Frontal cortex (tissue), 4 donors: ENCODE measurements at places on chromosomes 7 and 10.

DNA sequence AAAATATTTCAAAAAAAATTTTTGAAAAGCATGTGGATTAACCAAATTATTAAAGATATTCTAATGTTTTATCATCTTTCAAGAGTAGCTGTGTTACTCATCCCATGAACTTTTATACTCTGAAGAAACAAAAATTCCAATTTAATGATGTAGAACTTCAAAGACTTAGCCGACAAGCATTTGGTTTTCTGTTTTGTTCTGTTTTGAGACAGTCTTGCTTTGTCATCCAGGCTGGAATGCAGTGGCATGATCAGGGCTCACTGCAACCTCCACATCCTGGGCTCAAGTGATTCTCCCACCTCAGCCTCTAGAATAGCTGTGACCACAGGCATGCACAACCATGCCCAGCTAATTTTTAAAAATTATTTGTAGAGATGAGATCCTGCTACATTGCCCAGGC lies 17.8 kb upstream of the LCOR start:
- no peak for DNase-seq

GRCh38 chr10:83023662-83024061 lies 1115.6 kb upstream of the GHITM start:
- no peak for DNase-seq

DNA sequence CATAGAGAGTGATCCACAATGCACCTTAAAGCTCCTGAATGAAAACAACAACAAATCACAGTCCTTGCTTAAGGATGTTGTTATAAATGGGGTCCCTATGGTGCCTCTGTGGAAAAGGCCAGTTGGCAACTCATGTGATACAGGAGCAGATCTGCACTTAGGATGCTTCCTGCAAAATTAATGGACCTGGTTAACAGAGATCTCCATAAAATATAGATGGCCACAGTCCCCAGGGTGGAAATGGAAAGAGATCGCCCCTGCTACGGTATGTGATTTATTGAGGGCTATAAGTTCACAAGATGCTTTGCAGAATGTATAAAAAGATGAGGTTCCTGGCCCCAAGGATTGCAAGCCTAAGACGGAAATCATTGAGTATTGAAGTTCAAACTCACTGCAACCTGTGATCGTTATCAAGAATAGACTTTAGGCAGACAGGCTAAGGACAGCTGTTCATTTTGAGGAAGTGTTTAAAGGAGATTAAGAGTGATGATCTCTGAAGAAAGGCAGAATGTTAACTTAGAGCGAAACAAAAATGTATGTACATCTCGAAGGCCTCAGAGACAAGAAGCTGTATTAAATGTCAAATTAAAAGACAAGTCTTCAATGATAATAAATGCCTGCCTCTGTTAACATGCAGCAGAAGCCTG lies 174.1 kb upstream of the PLPP4 start:
- DNase-seq = no peak

- no peak for DNase-seq
Observed at GRCh38 chr7:151683615-151684407, 164.1 kb upstream of the RHEB start.

DNA sequence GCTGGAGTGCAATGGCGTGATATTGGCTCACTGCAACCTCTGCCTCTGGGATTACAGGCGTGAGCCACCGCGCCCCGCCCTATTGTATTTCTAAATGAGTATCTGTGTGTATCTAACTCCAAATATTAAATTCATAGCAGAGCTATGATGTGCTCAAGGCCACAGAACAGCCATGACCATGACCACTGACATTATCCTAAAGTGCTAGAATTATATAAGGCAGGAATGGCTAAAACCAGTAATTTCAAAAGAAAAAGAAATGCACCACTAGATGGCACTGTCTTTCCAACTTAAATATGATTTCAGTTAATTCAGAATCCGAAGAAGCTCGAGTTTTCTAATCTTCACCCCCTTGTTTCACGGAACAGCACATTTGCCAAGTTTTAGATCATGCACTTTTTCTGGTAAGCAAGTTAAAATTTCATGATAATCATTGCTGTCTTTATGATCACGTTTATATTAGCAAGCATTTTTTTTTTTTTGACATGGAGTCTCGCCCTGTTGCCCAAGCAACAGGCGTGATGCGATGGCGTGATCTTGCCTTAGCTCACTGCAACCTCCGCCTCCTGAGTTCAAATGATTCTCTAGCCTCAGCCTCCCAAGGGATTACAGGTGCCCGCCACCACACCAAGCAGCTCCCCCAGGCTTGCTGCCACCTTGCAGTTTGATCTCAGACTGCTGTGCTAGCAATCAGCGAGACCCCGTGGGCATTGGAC lies 65.3 kb downstream of the OR13A1 start:
- DNase-seq = no peak

DNA sequence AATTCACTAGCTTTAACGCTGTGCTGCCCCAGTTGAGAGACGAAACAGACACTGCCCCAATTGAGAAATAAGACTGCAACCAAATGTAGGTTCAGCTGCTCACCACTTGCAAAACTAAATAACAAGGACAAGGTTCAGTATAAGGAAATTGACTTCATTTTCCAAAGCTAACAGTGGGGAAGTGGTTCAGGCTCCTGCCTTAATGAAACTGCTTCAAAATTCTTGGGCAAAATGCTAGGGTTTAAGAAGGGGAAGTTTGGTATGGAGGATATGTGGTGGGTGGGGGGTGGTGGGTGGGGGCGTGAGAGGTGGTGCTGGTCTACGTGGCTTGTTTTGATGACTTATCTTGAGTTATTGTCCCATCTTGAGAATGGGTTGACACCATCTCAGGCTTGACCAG lies 21.8 kb downstream of the MRPL32 start:
- no peak for DNase-seq

- DNase-seq = no peak
Observed at GRCh38 chr7:46393142-46393541, 472.1 kb upstream of the IGFBP3 start.

GRCh38 chr7:46572691-46573090 lies 651.6 kb upstream of the IGFBP3 start:
- no peak for DNase-seq

GRCh38 chr7:145909991-145910513 lies 206.5 kb upstream of the CNTNAP2 start:
- DNase-seq = no peak

GRCh38 chr10:27464993-27465392 lies 39.1 kb upstream of the RAB18 start:
- no peak for DNase-seq

DNA sequence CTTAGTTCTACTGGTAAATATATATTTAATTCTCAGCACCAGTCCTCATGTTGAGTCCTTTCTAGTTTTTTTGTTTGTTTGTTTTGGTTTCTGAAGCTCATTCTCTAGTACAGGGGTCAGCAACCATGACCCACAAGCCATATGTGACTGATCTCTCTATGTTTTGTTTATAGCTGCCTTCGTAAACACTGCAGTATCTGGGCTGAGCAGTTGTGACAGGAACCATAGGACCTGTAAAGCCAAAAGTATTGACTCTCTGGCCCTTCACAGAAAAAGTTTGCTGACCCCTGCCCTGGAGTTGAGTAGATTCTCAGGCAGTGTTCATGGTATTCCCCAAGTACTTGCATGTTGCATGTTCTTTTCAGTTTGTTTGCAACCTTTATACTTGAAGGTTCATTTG lies 20.8 kb downstream of the NET1 start:
- DNase-seq = no peak

- no peak for DNase-seq
Observed at GRCh38 chr7:15543256-15543655, 18.6 kb downstream of the AGMO start.

GRCh38 chr7:144830024-144830785 lies 5.6 kb downstream of the TPK1 start:
- DNase-seq = no peak

GRCh38 chr7:92717993-92718716 lies 118.2 kb downstream of the CDK6 start:
- peak; percentile 17 for DNase-seq

DNA sequence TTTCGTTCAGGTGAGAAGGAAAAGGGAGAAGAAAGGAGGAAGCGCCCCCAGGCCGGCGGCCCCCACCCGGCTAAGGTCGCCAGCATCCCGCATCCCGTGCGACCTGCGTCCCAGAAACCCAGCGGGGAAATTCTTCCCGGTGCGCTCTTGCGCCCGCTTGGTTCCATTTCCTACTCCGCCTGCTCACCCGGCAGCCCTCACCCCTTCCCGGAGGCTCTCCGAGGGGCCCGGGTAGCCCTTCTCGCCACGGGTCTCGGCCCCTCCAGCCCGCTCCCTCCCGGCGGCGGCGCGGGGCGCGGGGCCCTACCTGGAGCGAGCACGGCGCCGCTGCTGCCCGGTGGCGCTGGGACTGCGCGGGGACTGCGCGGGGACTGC lies at the start of gene PRKCQ:
PRKCQ (minus strand) TSS at position 373 of the 375 bp plus-strand sequence. CDS start 65,141 bp downstream, outside the sequence.
- no peak for DNase-seq

DNA sequence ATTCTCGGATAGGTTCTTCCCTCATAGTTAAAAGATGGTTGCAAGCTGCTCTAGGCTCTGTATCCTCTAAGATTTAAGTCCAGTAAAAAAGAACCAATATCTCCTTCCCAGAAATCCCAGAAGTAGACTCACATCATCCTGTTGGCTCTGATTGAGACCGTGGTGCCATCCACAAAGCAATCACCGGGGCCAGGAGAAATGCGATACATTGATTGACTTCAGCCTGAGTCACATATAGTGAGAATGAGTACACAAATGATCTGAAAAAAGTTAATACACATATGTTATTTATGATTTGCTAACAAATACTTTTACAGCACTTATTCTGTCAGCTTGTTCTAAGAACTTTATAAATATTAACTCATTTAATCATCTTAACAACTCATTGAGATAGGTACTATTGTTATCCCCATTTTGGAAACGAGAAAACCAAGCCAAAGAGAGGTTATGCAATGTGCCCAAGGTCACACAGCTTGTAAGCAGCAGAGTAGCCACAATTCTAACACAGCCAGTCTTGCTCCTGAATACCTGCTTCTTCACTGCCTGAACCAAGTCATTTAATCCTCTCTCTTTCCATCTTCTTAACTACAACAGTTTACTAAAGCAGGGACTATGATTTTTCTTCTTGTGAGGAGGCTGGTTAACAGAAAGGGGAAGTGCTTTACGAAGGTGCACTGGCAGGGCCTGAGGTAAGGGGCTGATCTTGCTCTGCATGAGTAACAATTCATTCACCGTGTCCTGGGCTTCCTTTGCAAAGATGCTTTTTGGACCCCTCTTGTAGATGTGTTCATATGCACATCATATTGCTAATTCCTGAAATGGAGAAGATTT lies 177.0 kb downstream of the REEP3 start:
- no peak for DNase-seq

- no peak for DNase-seq
Observed at GRCh38 chr10:78202386-78202785, 168.7 kb downstream of the RPS24 start.

- no peak for DNase-seq
Observed at GRCh38 chr10:12488626-12489025, 139.3 kb downstream of the CAMK1D start.

- no peak for DNase-seq
Observed at GRCh38 chr10:1037098-1037497, 11.4 kb upstream of the IDI2 start.

GRCh38 chr7:75814407-75814947 lies 871 bp upstream of the CCL24 start:
- DNase-seq = no peak

DNA sequence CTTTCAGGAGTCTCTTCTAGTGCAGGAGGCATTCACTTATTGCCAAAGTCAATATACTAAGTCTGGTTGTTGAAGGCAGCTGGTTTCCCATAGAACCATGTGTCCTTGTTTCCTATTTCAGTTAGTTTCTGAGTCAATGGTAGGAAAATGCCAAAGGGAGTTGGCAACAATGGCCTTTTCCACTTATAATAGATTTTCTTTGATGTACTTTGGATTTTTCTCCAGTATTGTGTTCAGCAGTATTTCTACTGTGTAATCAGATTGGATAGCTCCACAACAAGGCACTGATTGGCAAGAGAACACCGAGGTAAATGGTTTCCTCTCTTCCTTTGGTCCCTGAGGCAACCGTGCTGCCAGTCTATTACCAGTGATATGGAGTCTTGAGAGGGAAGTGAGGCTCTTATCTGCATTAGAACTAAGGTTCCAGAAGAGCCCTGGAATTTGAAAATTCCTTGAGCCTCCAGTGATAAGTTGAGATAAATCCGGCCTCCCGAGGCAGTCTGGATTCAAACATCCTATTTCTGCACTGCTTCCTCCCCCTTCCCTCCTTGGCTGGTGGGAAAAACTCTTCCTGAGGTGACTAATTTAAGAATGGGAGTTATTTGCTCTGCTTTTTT lies 7.9 kb upstream of the SEPTIN7 start:
- DNase-seq = no peak

- DNase-seq = no peak
Observed at GRCh38 chr10:77793831-77794230, 132.7 kb downstream of the DLG5 start.

DNA sequence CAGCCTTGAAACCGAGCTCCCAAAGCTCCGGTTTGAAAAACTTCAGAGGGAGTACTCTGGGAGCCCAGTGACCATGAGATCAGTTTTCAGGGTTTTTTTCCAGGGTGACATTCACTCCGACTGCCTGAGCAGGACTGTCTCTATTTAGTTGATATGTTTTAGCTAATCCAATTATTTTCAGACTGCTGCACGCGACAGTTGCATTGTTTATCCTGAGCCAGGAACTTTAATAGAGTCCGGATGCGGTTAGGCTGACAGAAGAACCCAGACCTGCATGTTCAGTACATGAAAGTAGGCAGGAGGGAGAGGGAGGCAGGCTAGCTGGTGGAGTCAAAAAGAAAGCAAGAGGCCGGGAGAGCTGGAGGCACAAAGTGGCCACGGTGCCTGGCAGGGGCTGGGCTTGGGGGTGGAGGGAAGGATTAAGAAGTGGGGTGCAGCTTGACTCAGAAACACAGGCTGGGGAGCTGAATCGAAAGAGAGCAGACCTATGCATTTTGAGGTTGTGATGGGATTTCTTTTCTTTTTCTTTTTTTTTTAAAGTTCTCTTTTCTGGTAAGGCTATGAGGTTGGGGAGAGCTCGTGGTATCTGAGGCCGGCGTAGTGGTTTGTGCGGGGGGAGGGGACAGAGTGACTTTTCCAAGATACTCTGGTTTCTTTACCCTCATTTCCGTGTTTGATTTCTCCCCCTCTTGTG lies 5.7 kb downstream of the GATA3 start:
- no peak for DNase-seq

GRCh38 chr10:89869180-89869579 lies 167.8 kb downstream of the KIF20B start:
- DNase-seq = no peak

DNA sequence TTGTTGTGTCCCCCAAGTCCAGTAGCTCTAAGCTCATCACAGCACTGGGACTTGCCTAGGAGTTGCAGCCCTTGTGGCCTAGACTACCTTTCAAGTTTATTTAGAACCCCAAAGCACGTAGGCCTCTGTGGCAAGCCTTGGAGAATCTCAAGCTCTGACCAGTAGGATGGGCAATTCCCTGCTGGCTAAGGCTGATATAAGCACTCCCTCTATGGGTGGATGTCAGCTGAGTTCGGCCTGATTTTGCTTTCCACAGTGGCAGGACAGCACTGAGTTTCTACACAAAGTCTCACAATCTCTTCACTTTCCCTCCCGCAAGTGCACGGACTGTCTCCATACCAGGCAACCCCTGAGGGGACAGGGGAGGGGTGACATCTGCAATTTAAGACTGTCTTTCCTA lies 886.4 kb upstream of the LRRN3 start:
- no peak for DNase-seq

GRCh38 chr10:107215681-107216080 lies 51.2 kb upstream of the SORCS1 start:
- DNase-seq = no peak
